ENCODE measurements at places on chromosomes 11 and 22.

DNA sequence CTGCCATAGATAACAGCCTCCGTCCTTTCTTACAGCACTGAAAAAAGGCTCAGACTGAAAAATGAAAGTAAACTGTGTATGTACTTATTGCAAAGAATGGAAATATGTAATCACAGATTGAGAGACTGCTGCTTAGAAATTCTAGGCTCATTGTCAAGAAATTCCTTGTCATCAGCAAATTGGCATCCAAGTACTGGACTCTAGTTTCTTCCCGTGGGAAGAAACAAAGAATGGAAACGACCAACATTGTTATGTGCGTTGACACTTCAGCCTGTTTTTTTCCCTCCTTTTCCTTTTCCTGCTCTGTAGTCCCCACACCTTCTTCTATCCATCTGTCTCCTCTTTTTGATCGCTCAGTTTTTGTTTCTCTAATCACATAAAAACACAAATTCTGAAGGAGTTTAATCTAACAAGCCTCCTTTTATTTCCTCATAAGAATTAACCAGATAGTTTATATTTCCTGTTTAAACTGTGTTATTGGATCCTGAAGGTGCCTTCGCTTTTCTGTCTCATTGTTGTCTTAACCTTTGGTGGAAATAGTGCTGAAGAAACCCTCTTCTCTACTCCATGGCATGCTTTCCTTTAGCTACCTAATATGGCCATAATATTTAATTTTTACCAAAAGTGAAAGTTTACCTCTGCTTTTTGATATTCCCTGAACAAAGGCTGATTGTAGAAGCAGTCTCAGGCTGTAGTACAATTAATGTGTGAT is 20.0 kb upstream of the CASP12 start:
- DNase-seq: no peak

GRCh38 chr11:115618428-115618827 is 114.2 kb upstream of the CADM1 start:
- no peak for DNase-seq

GRCh38 chr11:58561394-58562098 is 14.1 kb downstream of the LPXN start:
- no peak for DNase-seq

DNA sequence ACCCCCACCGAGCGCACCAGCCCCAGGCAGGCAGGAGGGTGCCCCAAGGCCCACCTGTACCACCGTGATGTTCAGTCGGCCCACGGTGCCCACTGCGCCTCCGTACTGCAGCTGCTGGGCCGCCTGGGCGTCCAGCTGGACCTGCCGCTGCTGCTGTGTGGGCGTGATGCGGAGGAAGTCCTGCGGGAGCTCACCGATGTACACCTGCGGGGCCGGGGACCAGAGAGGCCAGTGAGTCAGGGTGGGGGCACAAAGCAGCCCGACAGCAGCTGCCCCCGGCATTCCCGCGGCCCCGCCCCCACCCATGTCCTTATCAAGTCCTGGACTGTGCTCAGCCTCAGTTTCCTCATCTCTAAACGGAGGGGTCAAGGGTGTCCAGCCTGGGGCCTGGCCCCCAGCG is 13.8 kb downstream of the TOLLIP start:
- DNase-seq: no peak

GRCh38 chr11:407651-408123 is 7.1 kb downstream of the SIGIRR start:
- DNase-seq: no peak

- DNase-seq: no peak
Observed at GRCh38 chr11:32893093-32893342, 407 bp downstream of the QSER1 start.

DNA sequence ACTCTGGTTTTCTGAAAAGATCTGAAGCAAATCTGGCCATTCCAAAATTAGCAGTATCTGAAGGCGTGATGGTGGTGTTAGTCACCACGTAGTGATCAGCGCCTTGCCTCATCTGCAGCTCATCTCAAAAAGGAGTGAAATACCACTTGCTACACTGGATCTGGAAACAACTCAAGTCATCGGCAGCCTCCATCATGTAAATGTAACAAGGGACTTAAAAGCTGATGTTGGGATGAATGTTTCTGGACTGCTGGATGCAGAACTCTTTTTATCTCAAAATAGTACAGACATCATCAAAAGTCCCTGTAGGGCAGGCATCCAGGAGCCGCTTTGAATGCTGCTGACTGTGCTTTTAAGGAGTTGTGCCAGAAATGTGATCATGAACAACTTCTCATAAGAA is 14.1 kb upstream of the APLP2 start:
- DNase-seq: no peak

DNA sequence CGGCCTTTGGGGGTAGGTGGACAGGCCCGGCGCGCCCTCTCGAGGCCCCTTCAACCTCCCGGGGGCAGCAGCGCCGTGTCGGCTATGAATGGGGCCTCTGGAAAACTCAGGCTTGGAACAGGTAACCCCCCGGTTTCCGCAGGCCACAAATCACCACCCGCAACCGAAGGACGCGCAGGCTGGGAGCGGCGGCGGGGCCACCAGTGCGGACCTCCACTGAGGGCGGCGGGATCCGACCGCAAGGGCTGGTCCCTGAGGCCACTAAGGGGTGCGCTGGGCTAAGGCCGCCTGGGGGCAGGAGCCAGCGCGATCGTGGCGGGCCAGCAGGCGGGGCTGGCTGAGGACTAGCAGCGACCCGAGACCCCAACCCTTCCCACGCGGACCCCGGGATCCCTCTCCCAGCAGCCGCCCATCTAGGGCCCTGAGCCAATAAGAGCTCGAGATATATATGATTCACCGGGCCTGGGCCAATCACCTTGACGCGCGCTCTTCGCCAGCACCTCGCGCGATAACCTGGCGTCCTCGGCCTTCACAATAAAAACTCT is 609 bp upstream of the ATF4 start:
- DNase-seq: peak; percentile 95

Measured in T-helper 22 cell (primary cell).